ENCODE measurements at places on chromosomes 16 and 17.

DNA sequence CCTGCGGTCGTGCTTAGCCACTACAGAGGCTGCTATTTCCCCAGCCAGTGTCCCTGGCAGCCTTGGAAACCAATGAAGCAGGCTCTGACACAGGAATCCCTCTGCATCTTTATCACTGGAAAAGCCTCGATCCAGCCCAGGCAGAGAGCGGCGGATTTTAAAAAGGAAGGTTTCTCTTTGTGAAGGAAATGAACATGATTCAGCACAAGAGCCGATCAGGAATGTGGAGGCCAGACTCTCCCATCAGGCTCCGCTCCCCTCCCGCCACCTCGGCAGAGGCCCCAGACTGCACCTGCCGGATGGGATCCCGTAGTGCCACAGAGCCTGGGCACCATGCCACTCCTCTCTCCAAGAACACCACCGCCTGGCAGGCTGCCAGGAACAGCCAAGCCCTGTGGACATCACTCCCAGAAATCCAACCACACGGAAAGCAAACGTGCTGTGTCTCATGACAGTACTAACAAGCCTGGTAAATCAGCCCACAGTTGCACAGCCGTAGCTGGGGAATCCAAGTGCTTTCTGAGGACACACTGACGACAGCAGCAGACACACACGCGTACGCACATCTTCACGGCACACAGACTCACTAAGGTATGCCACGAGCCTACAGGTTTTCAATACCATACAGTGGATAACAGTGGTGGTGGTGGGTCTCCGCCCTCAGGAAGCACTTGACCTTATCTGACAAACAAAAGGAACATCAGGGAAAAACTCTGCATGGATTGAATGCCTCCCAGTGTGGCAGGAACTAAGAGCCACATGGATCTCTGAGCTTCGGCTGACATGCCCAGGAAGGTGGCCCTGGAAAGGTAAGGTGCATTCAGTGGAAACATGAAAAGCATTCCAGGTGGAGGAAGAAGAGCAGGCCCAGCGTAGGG is 5.4 kb downstream of the LRRC75A start:
- DNase-seq, result no peak

DNA sequence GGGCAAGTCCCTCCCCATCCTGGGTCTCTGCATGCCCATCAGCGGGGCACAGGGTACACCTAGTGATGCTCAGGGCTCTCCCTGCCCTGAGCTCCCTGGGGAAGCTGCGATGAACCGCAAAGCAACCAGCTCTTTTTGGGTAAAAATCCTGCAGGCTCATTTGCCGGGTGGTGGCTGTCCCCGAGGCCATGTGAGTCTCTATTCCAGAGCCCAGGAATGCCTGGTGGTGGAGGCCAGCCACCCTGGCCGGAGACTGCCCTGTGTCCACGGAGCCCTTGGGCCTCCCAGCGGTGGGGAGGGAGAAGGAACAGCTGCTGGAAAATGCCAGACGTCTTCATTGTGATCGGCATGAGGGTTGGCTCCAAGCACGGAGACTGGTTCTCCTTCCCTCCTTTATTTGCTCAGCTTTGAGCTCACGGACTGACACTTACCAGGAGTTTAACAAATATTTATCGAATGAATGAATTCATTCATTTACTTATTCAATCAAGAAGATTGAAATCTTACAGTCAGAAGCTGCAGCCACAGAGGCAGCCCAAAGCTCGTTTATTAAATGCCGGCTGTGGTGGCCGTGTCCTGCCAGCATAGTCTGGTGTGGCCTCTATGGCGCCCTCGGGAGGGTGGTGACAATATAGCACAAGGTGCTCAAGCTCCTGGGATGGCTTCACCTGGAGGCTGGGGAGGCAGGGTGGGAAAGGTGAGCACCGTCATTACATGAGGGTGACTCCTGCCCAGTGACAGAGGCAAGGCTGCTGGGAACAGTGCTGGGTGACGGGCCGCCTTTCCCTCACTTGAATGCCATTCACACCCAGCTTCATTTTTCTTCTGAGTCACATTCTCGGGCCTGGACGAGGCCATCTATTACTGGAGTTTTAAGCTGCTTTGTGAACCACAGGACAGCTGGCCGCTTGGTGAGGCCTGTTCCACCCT is 31.1 kb upstream of the JPH3 start:
- no peak for DNase-seq

DNA sequence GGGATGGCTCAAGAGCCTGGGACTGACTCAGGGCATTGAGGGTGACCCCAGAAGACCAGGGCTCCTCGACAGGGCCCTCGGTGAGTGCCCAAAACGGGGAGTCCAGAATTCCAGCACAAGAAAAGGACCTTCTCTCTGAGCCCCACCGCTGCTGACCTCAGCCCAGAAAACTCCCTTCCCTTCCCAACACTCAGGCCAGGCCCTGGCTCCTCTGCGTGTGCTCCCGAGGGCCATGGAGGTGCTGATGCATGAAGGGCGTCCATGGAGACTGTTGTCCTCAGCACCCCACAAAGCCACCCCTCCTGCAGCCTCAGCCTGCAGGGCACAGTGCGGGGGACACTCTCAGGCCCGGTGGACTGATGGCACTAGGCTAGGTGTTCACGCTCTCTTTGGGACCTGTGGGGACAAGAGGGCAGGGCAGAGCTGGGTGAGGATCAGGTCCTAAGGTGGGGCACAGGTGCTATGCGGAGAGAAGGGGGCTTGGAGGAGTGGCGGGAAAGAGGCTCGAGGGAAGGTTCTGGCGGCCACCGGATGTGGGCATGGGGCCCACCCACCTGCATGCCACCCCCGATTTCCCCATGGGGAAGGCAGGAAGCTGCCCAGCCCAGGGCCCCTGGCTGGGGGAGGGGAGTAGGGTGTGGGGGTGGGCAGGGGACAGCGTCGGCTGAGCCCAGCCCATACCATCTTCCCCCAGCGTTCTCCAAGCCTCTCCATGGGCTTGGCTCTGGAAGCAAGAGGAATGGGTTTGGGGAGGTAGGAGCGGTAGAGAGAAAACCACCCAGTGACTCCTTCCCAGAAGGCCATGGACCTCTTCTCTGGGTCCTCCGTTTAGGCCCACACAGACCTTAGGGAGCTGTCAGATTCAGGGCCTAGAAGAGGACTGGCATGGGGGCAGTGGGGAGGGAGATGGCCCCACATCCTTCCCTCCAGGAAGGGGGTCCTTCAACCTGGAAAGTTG is 4.5 kb upstream of the TSPOAP1 start:
- no peak for DNase-seq

DNA sequence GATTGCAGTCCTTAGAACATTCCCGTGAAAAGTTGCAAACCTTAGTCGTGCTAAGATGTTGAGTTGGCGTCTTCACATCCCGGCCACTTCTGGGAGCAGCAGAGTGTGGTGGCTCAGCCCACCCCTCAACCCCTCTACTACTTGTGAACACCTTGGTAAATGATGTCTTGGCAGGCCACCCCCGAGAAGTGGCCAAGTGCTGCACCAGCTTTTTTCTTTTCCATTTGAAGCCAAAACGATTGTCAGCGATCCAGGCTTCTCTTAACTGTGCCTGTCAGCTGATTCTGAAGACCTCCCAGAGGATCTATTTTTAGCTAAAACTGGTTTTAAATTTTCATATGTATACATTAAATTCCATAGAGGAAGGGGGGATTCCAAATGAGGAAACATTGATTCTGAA is 247.5 kb downstream of the CDH13 start:
- no peak for DNase-seq

DNA sequence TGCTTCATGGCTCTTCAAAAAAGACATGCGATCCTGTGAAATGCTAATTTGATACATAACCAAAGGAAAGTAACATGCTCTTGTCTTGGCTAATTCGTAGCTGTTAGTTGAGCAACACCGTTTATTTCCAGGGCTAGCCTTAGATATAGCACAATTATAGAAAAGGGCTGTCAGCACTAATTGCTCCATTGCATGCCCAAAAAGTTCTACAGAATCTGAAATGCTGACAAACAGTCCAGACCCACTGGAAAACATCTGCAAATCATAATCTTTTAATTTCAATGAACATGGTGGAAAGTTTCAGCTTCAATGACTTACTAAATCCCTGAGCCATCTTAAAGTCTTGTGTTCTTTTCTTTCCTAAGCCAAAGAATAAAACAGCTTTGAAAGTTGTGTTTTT is 42.9 kb upstream of the NUDT7 start:
- DNase-seq, result no peak

- DNase-seq, result no peak
Measured at GRCh38 chr16:73308771-73309170, 260.8 kb upstream of the ZFHX3 start.
